HFFc6 (cell line): ENCODE measurements at places on chromosomes 16 and 17.

DNA sequence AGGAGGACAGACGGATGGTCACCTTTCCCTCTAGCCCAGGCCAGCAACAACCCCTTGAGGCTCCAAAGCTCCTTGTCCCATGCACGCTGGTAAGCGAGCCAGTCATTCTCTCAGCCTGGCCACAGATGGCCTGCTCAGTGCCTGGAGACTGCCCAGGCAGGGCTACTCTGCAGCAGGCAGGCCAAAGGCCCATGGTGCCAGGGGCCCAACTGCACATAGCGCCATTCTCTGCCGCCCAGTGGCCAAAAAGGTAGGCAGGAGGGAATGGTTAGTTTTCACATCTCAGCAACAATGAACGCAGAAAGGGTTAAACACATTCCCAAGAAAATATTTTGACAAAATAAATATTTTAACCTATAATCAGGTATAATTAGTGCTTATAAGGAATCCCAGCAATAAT lies 7.7 kb upstream of the SREBF1 start:
- no peak for DNase-seq

- peak; percentile 69 for DNase-seq
Observed at GRCh38 chr17:63431939-63432804, 13.9 kb downstream of the CYB561 start.

DNA sequence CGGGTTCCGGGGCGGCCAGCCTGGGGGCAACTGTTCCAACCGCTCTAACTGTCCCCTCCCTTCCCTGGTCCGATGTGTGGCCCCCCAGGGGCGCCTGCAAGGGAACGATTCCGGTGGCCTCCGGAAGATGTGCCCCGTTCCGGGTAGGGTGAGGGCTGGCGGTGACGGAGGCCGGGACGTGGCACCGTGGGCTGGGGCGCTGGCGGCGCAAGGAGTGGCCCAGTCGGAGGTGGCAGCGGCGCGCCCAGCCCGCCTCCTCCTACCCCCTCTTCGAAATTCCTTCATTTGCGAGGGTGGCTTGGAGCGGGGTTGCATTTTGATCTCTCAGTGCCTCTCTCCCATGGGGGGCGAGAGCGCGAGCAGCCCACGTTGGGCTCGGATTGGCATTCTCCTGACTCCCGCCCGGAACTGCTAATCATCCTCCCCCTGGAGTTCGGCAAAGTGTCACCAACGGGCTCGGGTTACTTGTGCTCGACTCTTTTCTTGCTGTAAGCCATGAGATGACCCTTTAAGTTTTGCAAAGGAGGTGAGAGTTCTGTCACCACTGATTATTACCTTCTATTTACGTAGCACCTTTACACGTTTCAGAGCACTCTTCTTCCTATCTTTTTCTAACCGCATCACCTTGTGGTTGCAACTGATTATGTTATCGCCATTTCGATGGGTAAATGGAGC lies 622 bp downstream of the NDEL1 start:
- DNase-seq = peak; percentile 43

DNA sequence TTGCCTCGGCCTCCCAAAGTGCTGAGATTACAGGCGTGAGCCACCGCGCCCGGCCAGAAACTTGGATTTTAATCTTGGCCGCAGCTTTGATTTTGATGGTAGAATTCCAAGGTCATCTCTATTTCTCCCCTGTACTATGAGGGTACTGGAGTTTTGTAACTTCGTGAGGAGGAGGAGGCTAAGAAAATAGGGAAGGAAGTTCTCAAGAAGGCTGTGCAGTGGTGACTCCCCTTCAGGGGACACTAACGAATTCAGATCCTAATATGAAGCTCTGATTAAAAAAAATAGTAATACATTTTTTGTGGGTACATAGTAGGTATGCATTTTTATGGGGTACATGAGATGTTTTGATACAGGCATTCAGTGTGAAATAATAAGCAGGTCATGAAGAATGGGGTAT lies 55.9 kb downstream of the LDHD start:
- DNase-seq = no peak

- DNase-seq = no peak
Observed at GRCh38 chr17:66432411-66432957, 130.1 kb downstream of the PRKCA start.

DNA sequence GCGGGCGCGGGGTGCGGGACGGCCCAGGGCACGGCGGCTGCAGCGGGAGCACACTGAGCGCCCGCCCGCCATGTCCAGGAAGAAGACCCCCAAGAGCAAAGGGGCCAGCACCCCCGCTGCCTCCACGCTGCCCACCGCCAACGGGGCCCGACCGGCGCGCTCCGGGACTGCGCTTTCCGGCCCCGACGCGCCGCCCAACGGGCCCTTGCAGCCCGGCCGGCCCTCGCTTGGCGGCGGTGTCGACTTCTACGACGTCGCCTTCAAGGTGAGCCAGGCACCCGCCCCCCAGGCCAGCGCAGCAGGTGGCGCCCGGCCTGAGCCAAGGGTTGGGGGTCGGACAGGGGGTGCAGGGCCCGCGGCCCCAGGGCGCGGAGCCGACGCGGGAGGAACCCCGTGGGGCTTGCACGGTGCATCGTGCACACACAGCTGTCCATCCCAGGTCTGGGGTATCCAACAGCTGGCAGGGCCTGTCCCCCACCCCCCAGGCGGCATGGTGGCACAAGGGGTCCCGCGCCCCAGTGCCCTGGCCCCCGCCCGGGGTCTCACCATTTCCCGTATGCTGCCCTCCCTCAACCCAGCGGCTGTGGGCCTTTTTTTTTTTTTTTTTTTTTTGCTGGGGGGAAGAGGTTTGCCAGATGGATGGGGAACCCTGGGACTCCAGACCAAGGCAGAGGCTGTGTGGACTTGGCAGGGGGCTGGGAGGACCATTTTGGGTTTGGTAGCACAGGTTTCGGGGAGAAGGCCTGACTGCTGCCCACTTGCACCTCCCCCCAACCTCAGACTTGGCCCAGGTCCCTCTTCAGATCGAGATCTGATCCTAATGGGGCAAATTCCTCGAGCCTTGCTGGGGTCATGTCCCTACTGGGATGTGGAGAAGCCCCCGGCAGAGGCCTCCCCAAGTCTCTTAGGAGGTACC lies 547 bp downstream of the RAB26 start:
- no peak for DNase-seq

DNA sequence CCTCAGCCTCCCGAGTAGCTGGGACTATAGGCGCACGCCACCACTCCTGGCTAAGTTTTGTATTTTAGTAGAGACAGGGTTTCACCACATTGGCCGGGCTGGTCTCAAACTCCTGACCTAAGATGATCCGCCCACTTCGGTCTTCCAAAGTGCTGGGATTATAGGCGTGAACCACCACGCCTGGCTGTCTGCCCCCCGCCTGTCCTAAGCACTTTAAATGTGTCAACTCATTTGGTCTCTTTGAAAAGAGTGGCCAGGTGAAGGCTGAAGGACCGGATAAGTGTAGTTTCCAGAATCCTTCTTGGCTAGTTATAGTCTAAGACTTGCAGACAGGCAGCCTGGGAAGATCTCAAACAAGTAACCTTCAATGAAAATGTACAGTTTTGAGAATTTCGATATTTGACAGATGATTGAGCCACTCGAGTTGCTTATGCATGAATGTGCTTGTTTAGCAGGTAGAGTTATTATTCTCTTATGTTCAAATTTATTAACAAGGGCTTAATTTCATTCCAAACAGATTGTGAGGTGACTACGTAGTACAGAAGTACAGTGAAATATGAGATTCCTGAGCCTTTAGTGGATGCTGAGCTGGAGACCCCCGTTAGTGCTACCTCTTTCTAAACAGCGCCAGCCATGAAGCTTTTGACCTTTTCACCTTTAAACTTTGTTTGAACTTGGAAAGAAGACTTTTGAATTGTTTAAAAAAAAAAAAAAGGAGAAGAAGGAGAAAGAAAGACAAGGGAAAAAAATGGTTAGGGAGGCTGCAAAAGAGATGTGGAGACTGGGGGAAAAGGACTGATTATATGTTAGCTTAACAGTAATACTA lies 164.4 kb upstream of the TBX2 start:
- DNase-seq = no peak

- no peak for DNase-seq
Observed at GRCh38 chr16:66366433-66367299, at the start of gene CDH5. Gene CDH5 (plus strand): TSS chr16:66366691. CDS start chr16:66379338, 12,647 bp downstream.

DNA sequence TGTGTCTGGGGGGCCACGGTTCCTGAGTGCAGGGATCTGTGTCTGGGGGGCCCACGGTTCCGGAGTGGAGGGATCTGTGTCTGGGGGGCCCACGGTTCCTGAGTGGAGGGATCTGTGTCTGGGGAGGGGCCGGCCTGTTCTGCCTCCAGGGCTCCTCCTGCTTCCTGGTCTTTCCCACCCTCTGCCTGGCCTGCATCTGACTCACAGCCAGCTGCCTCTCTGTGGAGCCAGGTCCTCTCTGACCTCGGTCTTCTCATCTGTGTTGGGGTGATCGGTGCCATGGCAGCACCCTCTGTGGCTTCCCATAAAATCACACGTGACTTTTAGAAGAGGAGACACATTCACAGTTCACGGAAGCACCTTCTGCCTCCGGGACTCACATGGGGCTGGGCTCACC lies 50.3 kb downstream of the ZFPM1 start:
- DNase-seq = no peak

GRCh38 chr17:63623786-63624530 lies 1.7 kb downstream of the MAP3K3 start:
- DNase-seq = no peak

DNA sequence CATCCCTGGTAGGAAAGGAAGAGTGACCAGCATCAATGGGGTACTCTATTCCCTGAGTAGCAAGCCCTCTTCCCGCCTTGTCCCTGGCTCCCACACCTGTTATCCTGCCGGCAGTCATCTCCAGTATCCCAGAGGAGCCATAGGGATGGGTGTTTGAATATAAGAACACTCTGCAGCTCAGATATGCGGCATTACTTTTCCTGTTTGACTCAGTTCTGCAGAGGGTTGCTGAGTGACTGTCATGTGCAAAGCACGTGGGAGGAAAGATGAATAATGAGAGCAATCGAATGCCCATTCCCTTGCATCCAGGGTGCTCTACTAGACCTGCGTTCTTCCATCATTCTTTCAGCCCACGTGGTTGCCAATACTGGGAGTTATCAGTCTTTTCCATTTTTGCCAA lies 115.1 kb downstream of the PRKCB start:
- DNase-seq = no peak

GRCh38 chr17:80112471-80113032 lies 11.2 kb downstream of the GAA start:
- no peak for DNase-seq

DNA sequence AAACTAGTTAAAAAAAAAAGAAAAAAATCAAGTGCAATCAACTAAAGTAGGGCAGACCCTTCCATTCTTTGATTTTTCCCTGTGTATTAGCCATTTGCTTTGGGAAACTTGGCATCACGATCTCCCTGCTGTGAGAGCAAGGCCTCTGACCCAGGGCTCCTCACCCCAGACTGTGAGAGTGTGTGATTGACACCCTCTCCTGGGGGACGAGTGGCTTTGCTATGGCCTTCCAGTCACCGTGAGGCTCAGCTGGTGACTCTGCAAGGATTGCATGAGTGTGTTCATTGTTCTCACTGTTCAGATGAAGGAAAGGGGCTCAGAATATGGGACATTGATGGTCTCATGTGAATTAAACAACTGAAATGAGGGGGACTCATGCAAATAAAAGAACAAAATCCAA lies 69.0 kb upstream of the BCAR1 start:
- DNase-seq = peak; percentile 11

- no peak for DNase-seq
Observed at GRCh38 chr16:56047307-56048234, 143.7 kb upstream of the GNAO1 start.

- peak; percentile 79 for DNase-seq
Observed at GRCh38 chr17:12605222-12605621, 60.5 kb upstream of the MYOCD start.

GRCh38 chr16:85046472-85046916 lies 18.9 kb downstream of the KIAA0513 start:
- no peak for DNase-seq

DNA sequence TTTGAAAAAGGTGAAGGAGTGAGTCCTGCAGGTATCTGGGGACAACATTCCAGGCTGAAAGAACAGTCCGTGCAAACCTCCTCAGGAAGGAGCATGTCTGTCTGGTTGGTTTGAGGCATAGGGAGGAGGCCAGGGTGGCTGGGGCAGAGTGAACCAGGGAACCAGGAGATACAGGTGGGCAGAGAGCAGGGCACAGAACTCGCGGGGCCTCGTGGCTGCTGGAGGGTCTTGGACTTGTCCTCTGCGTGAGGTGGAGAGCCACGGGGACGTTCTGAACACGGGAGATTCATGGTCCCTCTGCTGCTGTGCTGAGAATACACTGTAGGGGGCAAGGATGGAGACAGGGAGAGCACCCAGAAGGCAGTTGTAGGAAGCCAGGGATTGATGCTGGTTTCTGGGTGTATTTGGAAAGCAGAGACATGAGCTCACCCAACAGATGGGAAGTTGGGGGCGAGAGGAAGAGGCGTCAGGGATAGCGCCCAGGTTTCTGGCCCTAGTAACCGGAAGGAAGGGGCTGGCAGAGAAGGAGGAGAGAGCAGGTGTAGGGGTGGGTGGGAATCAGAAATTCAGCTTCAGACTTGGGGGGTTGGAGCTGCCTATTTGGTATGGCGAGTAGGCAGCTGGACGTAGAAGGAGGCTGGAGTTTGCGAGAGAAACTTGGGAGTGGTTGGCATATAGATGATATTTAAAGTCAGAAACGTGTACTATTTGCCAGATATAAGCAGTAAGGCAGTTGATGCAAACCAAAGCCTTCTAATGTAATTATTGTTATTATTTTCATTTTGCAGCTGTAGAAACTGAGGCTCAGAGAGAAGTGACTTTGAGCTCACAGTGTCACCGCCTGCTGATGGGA lies at the start of gene CCL17:
CCL17 (plus strand) TSS at position 803 of the 853 bp plus-strand sequence. CDS start 9,166 bp downstream, outside the sequence.
- no peak for DNase-seq

- peak; percentile 19 for DNase-seq
Observed at GRCh38 chr17:39002991-39003715, 36.0 kb upstream of the FBXO47 start.

DNA sequence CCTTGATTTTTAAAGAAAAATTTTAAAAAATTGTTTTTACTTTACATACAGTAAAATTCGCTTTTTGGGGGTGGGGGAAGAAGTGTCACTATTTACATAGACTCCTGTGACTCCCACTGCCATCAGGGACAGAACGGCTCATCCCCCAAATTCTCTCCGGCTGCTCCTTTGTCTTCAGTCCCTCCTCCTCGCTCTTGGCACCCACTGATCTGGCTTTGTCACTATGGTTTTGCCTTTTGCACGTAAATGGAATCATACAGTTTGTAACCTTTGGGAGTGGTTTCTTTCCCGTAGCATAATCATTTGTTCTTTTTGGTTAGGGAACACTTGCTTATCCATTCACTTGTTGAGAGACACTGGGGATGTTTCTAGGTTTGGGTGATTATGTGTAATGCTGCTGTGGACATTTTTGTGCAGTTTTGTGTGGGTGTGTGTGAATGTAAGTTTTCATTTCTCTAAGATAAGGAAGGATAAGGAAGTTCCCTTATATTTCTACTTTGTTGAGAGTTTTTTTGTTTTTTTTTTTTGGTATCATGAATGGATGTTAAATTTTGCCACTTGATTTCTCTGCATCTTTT lies 27.4 kb downstream of the RAB11FIP4 start:
- no peak for DNase-seq

GRCh38 chr16:47449788-47450187 lies 11.1 kb downstream of the ITFG1 start:
- DNase-seq = no peak
